NCI-H510A (cell line): ENCODE measurements at places on chromosomes 6 and 20.

- DNase-seq: no peak
These were observed 3.8 kb downstream of the DIDO1 start for GRCh38 chr20:62922451-62922921.

GRCh38 chr6:109009236-109009961 lies 85.2 kb downstream of the SESN1 start:
- peak; percentile 61 for DNase-seq

DNA sequence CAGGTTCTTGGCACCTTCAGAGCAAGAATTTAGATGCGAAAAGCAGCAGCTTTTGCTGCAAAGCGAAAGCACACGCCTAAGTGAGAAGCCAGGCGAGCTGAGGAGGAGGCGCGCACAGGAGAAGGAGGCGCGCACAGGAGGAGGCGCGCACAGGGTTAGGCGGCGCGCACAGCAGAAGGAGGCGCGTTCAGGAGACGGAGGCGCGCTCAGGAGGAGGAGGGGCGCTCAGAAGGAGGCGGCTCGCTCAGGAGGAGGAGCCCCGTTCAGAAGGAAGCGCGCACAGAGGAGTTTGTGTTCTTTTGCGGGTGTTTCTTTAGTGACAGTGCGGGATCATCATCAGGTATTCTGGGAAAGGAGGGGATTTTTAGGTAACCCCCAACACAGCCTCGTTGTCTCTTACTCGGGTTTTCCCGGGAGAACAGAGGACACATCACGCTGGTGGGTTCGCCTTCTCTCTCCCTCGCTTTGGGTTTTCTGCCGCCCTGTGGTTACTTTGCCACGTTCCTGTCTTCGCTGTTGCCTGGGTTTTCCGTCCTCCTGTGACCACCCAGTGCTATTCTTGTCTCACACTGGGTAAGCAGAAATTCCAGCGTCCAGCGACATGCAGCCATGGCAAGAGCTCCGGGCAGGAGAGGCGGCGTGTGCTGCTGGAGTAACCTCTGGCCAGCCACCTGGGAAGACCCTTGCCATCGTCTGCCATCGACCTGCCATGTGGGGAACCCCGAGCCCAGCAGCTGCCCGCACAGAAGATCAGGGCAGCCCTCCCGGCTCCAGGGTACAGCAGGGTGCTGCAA lies 47.0 kb downstream of the WDR27 start:
- DNase-seq: peak; percentile 68

DNA sequence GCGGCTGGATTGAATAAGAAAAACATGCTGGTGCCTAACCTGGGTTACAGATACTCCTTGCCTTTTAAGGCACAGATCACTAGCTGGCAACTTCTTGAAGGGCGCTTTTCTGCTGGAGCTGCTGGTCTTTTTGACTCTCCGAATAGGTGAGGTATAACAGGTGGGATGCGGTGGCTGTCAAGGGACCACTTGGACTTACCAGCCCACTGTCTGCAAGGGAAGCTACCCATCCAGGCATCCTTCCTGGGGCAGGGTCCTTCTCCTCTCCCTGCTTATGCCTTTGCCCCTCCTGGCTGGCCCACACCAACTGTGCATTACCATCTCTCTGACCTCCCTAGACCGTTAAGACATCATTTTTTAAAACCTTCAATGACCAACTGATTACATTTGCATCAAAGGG lies 57.4 kb downstream of the NPEPL1 start:
- no peak for DNase-seq

- DNase-seq: no peak
These were observed 122.8 kb upstream of the ZNF217 start for GRCh38 chr20:53716395-53716794.

- DNase-seq: no peak
These were observed 28.6 kb downstream of the FOXO3 start for GRCh38 chr6:108589244-108589791.

DNA sequence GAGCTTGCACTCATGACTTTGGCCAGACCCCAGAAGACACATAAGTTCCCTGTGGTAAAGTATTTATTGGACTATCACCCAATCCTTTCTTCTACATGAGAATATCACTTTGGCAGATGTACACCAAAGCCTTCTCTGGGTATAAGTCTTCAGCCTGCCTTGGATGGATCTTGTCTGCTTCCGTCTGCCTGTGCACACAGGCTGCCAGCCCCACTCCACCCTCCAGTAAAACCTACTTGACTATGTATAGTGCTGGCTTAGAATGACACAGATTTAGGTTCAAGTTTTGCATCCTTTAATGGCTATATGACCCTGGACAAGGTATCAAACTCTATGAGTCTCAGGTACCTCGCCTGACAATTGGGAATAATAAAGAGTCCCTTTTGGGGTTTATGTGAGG lies 63.4 kb downstream of the BACH2 start:
- no peak for DNase-seq

DNA sequence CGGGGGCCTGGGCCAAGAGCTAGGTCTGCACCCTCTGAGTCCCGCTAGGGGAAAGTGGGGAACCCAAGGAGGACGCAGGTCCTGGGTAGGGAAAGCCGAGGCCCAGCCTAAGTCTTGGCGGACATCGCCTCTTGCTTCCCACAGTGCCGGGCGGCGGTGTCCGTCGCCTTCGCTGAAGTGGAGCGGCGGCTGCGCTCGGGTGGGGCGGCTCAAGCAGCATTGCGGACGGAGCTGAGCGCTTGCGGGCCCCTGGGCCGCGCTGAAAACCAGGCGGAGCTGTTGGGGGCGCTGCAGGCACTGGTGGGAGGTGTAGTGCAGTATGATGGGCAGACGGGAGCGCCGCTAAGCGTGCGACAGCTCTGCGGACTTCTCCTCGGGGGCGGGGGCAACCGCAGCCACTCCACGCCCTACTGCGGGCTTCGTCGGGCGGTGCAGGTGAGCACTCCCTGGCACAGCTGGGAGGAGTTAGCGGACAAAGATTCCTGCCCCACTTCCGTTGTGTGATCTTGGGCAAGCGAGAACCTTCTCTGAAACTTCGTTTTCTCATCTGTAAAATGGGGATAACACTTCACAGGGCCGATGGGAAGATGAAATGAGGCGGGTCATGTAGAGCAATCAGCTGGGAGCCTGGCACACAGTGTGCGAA lies 4.2 kb downstream of the PRSS16 start:
- peak; percentile 80 for DNase-seq

DNA sequence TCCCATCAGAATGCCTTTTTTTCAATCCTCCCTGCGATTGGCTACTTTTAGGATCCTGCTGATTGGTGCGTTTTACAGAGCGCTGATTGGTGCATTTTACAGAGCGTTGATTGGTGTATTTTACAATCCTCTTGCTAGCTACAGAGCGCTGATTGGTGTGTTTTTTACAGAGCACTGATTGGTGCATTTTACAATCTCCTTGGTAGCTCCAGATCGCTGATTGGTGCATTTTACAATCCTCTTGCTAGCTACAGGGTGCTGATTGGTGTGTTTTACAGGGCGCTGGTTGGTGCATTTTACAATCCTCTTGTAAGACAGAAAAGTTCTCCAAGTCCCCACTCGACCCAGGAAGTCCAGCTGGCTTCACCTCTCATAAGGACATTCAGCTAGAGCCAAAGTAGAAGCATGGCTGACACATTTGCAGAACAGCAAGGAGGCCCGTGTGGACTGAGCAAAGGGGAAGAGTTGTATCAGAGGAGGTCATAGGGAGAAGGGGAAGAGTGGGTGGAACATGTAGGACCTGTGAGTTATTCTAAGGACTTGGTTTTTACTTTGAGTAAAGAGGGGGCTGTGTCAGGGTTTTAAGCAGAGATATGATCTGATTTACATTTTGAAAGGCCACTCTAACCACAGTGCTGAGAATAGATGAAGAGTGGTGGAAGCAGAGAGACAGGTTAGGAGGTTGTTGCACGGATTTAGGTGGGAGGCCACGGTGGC lies 2.6 kb downstream of the ALDH5A1 start:
- no peak for DNase-seq

DNA sequence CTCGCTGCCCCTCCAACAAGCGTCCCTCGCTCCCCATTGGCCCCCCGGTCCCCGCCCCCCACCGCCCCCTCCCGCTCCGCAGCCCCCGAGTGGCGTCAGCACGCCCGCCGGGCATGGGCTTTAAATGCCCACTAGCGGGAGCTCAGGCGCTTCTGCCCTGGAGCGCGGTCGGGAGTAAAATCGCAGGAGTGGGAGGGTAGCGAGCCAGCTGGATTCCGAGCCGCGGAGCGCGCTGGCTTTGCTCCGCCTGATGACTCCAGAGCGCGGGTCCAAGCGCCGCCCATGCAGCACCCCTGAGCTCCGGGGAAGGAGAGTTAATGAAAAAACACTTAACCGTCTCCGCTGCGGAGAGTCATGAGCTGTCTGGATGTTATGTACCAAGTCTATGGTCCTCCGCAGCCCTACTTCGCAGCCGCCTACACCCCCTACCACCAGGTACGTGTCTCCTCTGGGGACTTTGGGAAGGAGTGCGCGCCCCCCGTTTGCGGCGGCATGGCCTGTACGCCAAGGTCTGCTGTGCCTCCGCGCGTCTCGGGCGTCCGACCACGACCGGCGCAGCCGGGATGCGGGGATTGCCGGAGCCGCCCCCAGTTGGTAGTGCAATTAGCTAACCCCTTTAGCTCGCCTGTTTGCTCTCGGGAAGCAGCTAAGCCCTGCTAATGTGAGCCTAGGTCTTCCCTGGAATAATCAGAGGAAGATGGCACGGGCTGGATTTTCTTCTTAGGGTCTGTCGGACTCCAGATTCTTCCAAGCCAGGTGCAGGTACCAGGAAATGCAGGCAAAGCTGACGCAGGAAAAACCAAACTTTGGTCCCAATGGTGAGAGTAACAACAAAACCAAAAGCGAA lies at the start of gene VGLL2:
Gene VGLL2 (plus strand): TSS at position 149 of the 847 bp plus-strand sequence. CDS start 206 bp downstream, at position 355.
- no peak for DNase-seq

DNA sequence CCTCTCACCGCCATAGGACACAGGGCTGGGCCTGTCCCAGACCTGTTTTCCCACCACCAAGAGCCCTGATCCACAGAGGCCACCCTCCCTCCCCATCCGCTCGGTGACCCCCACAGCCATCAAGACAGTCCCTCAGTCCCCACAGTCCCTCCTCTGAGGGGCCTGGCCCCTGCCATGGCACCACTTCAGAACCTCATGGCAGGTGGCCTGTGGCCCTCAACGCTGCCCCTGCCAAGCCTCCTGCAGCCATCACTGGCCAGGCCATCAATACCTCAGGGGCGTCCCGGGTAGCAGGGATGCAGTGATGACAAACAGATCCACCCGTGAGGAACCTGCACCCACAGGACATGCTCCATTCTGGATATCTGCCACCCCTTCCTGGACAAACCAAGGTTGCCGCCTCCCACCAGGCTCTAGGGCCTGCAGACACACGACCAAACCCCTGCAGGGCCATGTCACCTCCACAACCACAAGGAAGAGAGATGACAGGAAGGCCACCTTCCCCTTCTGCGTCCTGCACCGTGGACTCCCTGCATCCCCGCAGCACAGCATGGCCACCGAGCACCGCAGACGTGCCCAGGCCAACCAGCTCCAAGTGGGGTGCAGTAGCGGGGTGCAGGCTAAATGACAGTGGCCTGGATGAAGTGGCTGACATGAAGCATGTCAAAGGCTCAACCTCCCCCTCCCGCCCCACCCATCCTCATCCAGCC lies 14.0 kb downstream of the TAF4 start:
- no peak for DNase-seq

DNA sequence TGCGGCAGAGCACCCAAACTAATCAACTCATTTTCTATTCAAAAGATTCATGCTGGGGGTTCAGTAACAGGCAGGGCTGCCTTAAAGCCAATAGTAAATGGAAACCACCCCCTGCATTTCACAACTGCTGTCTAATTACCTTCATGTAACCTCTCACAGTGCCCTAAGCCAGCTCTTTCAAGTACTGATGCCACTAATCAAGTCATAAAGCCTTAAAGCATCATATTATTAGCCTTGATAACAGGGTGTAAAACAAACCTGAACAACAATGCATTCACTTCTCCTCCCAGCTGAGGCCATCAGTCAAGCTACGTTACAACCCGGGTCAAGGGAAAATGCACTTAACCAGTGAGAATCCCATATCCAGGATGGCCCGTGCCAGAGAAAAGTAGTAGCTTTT lies 33.0 kb downstream of the TRERF1 start:
- DNase-seq: no peak

DNA sequence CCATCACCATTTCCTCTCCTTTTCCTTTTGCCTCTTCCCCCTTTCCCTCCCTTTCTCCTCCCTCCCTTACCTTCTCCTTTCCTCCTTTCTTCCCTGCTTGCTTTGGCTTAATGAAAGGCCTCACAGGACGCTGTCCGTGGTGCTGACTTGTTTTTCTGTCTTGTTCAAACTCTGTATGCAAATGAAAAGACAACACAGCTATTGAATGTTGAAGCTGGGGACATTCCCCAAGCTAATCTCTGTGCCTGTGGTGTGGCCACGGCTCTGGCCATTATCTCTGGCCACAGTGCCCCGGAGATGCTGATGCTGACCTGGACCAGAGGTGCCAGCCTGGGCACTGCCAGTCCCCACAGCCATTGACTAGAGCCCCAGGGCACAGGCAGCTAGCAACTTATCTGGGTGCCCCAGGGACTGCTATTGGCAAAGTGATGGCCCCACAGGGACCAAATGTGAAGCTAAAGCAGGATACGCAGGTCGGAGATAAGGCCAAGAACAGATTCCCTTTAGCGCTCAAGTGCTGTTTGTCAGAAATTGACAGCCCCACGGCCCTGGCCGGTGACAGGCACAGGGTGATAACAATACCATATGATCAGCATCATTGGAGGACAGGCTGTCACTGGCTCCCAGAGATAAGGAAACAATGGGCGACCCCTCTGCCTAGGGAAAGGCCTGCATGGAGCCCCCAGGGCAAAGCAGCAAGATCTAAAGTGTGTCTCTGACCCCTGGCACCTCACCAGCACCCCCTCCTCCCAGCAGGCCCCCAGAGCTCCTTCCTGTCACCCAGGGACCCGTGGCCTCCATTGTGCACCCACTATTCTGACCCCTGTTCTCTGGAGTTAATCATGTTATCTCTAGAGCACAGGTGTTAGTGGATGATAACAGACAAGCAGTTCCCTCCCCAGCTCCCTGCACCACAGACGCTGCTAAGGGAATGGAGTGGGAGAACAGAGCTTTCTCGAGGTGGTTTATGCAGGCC lies 31.6 kb upstream of the SLC32A1 start:
- no peak for DNase-seq

- DNase-seq: peak; percentile 58
These were observed 10.1 kb upstream of the NXT1 start for GRCh38 chr20:23340524-23340923.

- no peak for DNase-seq
These were observed 163.5 kb downstream of the PRL start for GRCh38 chr6:22133357-22133756.

DNA sequence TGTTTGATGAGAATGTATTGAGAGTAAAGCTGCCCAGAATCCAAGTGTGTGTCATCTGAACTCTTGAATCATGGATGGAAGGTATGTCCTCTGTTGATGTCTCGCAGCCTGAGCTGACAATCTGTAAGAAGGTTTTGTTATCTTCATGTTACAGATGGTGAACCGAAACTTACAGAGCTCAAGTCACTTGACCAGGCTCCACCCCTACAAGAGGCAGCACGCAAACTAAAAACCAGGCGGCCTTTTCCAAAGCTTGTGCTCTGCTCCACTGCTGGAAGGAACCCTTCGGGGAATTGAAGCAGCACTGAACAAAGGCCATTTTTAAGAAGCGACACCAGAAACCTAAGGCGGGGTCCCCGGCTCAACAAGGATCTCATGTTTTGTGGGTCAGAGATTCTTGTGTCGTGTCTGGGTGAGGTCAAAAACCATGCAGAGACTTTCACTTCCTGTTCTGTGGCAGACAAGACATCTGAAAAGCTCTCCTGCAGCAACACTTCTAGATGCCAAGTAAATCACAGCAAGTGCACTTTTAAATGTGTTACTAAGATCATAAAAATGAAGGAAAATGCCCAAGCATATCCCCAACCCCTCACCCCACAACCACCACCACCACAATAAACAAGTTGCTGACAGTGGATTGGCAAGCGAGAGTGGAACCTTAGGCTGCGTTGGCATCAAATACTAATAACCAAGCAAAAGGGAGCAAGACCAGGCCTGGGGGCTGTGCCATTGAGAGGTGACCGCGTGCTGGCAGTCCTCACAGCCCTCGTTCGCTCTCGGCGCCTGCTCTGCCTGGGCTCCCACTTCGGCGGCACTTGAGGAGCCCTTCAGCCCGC lies 27.3 kb downstream of the NQO2 start:
- no peak for DNase-seq
